ENCODE measurements at places on chromosomes 1 and 21.

GRCh38 chr1:206581571-206581981, 30.7 kb downstream of the EIF2D start:
- no peak for DNase-seq

DNA sequence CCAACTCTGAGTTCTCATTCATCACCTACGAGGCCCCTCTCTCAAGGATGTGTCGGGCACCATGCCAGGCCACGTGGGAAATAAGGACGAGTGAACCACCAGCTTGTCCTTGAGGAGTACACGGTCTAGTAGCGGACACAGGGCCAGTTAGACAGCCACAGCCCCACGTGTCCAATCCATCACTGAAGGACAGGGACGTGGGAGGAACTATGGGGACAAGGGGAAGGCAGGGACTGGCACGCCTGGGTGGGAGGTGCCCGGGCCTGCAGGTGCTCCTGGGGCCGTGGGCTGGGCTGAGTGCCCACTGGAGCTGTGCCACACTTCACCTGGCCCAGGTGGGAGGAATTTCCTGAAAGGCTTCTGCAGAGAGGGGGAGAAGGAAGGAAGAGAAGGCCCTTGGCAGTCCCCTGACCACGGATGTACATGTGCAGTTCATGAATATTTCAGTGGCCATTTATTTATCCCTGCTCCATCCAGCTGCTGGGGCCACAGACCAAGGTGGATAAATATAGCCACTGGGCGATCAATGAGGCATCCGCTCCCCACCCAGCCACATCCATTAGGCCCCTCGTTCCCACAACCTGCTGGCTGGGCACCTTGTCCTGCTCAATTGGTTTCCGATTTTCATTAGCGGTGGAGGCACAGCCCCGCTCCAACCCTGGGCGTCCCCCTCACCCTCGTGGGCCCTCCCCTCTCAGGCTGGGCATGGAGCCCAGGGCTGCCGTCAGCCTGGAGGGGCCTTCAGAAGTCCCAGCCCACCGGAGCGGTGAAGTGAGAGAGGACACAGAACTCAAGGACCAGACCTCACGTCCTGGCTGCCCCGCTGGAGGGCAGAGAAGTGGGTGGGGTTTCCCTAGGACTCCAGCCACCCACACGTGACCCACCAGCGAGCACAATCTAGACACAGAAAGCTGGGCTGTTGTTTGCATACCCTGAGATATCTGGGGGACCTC, 59.5 kb downstream of the CASZ1 start:
- no peak for DNase-seq

- no peak for DNase-seq
These were observed 88.3 kb downstream of the AK5 start for GRCh38 chr1:77370161-77370560.

- DNase-seq = no peak
These were observed 5.7 kb downstream of the DOCK7 start for GRCh38 chr1:62682531-62682930.

GRCh38 chr1:68495968-68496679, 758 bp downstream of the DEPDC1 start:
- no peak for DNase-seq

DNA sequence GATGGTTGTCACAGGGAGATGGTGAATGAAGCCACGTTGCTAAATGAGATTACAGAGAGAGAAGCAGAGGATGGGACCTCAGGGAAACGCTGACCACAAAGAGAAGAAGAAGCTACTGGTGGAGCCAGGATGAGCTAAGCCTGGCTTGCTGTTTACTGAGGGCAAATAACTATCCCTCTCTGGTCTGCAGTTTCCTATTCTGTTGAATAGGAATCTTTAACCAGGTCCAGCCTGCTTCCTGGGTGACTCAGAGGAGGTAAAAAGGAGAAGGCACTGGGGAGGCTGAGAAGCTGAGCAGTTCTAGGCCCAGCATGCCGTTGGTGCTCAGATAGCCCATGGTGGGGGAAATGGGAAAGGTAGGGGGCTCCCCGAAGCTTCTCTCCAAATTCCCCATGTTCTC, 29.6 kb downstream of the DMBX1 start:
- DNase-seq = no peak

- DNase-seq = no peak
These were observed 114.8 kb downstream of the MAB21L3 start for GRCh38 chr1:116226017-116226416.

DNA sequence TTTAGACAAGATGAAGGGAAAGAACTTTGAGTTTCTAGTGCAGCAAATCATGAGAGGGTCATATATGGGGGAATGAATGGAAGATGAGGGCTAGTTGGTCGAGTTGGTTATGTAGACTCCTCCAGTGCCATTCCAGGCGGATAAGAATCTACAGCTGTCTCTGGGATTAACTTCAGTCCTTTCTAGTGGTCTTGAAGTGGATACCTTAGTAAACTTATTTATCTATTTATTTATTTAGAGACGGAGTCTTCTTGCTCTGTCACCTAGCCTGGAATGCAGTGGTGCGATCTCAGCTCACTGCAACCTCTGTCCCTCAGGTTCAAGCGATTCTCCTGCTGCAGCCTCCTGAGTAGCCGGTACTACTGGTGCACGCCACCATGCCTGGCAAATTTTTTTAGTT, 41.4 kb upstream of the RCC2 start:
- DNase-seq = no peak

GRCh38 chr1:24768873-24769605, 23.8 kb downstream of the CLIC4 start:
- no peak for DNase-seq

DNA sequence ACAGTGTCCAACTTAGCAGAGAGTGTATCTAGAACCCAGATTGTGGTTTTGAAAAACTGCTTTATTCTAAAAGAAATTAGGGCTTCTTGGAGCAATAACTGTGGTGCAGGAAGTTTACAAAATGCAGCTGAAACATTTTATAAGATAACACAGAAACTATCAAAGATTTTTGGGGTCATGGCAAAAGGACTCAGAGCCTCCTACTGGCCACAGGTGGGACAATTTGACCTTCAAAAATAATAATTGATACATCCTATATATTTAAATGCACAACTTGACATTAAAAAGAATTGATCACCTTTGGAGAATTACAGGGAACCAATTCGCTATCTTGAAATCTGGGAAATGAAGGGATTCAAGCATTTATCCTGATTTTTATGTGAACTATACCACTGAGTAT, 235.2 kb downstream of the RPS6KC1 start:
- no peak for DNase-seq

GRCh38 chr1:54866801-54867716, 19.9 kb downstream of the DHCR24 start:
- no peak for DNase-seq

DNA sequence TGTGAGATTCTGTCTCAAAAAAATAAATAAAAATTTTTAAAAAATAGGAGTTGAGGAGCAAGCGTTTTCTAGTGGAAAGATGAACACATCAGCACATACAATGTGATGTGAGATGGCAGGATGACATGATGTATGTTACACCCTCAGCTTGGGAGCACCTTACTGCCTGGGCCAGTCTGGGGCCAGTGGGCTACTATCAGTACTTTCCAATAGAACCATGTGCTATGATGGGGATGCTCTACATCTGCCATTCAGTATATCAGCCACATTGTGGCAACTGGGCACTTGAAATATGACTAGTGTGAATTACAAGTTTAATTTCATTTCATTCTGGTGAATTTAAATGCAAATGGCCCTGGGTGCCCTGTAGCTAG, 156.0 kb downstream of the PGBD5 start:
- no peak for DNase-seq

- no peak for DNase-seq
These were observed 24.7 kb upstream of the POGK start for GRCh38 chr1:166814611-166815010.

GRCh38 chr1:46562498-46562897, 11.1 kb upstream of the KNCN start:
- DNase-seq = no peak

GRCh38 chr1:39926820-39927219, 25.1 kb upstream of the MYCL start:
- DNase-seq = no peak

DNA sequence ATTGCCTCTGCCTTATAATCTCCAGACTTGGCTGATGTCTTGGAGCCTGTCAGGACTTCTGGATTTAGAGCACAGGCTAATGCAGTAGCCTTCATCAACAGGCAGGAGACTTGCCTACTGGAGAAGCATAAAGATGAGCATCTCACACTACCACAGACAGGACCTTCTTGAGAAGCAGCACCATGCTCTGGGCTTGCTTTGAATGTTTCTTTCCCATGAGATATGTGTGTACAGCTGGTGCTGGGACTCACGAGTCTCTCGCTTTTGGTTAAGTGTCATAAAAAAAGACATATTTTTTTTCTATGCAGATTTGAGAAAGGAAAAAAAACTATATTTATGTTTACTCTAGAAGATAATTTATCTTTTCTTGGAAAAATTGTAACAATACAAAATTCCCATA, 671.3 kb downstream of the MRPL39 start:
- no peak for DNase-seq

GRCh38 chr1:219566951-219567947, 45.7 kb downstream of the ZC3H11B start:
- no peak for DNase-seq
